ENCODE measurements at places on chromosomes 5 and 9.

DNA sequence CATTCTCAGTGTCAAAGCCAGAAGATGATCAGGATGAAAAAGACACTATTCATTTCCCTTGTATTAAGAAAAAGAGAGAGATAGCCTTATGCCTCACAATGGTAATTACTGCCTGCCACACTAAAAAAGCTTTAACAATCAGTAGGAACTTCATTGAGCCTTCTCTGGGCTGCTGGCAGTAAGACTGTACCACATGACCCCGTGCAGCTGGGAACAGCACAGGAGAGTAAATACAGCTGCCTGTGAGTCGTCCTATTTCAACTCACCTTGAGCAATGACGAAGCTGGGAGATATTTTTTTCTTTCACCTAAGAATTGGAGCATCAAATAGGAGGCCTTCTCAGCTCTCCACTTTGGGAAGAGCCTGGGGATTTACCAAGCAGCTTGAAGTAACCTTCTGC lies 316.3 kb downstream of the GABRB2 start:
- no peak for DNase-seq

DNA sequence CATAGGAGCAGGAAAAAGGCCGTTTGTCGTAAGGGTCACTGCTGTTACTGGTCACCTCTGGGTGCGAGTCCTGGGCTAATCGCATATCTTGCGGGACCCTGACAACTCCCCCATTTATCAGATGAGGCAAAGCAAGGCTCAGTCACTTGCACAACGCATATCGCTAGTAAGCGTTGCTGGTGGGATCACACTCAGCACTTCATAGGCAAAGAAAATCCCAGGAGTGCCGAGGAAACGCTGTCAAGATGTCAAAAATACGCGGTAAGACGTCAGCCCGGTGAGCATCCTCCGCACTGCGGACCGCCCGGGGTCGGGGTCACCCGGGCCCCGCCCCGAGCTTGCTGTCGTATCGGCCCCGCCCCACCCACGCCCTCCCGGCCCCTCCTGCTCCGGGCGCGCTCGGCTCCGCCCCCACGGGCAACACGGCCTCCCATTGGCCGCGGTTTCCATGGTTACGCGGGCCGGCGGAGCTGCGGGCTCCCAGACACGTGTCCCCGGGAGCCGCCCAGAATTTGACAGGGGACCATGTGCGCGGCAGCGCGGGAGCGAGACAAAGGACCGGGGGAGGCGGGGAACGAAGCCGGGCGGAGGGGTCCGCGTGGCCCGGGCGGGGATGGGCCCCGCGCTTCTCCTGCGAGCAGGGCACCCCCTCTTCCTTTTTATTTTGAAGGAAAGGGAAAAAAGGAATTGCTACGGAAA lies 80.2 kb upstream of the IER5L start:
- DNase-seq, result peak; percentile 62

DNA sequence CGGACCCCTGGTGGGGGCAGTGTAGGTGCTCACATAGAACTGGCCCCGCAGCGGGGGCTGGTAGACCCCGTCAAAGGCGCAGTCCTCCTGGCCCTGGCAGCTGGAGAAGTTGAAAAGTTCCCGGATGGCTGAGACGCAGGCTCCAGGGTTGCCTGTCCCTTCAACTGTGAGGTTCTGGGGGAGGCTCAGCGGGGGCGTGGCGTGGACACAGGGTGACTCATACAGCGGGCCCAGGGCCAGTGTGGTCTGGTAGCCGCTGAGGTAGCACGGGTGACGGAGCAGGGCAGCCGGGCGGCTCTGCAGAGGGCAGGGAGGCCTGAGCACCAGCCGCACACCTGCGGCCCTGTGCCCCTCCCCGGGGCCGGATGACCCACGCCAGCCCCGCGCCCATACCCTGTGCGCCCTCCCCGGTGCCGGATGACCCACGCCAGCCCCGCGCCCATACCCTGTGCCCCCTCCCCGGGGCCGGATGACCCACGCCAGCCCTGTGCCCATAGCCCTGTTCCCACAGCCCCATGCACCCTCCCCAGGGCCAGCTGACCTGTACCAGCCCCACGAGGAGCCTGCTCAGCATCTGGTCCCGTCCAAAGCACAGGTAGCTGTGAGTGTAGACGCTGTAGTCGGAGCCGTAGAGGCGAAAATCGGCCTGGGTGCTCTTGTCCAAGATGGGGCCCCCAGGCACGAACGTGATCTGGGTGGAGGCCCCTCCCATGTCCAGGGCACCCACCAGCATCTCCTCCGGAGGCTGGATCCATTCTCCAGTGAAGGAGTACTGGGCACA lies 5.0 kb downstream of the ENTPD8 start:
- DNase-seq, result peak; percentile 77

- DNase-seq, result no peak
These were observed 613.6 kb upstream of the SEMA6A start for GRCh38 chr5:117188211-117188610.

GRCh38 chr5:90618071-90618470 lies 59.5 kb downstream of the ADGRV1 start:
- no peak for DNase-seq
